ENCODE measurements at places on chromosomes 7 and 10.

GRCh38 chr7:75806560-75807307 lies 6.9 kb downstream of the CCL24 start:
- DNase-seq, result no peak

DNA sequence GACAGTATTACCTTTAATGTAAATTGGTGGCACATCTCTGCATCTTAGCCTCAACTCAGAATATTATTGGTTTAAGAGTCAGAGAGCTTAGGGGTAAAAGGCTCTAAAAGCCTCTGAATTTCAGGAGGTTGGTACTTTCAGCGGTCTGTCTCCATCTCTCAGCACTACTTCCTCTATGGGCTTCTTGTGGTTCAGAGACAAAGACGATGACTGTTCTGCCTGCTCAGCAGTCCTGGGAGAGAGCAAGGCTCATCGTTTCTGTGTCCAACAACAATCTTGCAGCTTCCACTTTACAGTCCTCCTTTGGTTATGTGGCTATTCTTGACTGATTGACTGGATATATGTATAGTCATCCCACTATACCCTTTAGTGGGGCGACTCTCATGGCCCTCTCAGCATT lies 394.7 kb downstream of the AUTS2 start:
- no peak for DNase-seq

DNA sequence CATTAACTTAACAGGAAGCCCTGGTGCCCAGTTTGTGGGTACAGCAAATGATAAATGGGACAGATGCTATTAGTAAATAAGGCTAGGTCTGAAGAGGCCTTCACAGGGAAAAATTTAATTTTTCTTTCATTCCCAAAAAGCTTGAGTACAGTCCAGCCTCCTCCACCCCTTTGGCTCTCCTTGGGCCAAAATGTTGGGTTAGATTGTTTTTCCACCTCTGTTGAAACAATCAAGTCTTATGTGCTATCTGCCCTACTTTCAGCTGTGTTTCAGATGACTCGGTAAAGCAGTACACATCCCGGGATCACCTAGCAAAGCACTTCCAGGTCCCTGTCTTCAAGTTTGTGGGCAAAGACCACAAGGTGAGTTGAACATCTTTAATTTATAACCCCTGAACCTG lies 24.3 kb downstream of the PLA2G12B start:
- no peak for DNase-seq

DNA sequence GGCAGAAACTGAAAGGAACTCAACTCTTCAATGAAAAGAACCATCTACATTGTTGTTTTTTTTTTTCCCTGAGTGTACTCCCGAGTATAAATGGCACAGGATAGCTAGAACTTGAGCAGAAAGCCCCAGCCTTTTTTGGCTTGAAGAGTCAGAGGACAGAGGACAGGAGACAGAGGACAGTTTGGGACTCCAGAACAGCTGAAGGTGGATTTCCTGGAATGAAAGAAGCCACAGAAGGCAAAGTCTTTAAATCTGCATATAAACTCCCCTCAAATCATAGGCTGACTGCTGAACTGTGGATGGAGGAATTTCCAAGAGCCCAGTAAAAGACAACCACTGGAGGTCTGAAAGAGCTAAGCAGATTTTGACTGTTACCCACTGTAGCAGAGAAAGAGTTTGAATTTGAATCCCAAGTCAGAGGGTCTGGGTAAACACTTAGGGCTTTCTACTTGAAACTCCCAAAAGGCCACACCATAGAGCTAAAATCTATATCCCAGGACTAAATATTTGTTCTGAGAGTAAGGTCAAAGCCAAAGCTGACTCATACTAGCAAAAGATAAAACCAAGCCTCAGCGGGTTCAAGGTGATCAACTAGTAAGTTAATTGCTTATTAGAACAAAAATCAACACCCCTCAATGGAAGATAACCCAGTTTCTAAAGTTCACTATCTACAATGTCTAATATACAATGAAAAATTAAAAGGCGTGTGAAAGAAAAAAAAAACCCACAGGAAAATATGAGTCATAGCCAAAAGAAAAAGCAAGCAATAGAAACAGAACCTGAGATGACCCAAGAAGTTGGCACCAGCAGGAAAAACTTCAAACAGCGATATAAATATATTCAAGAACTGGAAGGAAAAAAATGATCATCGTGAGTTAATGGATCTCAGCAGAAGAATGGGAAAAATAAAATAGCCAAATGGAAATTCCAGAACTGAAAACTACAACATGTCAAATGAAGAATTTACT lies 1.8 kb upstream of the OPN1SW start:
- no peak for DNase-seq

- no peak for DNase-seq
These were observed 77.5 kb upstream of the FAM171A1 start for GRCh38 chr10:15448598-15448997.

DNA sequence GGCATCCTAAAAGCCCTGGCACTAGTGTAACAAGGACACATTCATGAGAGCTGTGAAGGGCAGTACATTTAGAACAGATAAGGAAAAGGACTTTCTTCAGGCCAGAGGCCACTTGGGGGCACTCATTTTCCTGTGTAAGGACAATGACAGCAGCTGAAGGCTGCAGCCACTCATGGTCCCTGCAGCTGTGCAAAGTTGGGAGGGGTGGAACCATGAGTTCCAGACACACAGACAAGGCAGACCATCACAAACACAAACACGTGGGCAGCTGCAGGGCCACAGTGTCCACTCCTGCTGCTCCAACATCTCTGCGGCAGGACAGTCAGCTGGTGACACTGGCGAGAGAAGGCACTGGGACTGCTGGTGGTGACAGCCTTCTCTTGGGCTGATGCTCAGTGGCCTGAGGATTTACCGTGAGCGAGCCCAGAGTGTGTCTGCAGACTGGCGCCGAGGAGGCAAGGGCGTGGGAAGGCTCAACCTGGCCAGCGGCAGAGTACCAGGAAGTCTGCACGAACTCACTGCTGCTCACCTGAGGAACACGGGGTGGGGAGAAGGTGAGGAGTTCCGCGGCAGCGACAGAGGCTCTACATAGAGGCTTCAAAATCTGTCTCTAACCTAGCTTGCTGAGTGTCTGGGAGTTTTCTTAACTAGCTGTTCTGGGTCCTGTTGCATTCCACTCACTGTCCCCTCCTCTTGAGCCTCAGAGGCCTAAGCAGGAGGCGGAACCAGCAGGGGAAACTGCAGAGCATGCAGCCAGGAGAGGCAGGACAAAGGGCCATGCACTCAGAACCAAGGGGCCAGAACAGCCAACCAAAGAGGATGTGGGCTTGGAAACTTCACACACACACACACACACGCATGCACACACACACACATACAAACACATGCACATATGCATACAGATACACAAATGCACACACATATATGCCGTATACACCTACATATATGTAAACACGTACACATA lies 76.5 kb upstream of the DDC start:
- DNase-seq, result no peak

DNA sequence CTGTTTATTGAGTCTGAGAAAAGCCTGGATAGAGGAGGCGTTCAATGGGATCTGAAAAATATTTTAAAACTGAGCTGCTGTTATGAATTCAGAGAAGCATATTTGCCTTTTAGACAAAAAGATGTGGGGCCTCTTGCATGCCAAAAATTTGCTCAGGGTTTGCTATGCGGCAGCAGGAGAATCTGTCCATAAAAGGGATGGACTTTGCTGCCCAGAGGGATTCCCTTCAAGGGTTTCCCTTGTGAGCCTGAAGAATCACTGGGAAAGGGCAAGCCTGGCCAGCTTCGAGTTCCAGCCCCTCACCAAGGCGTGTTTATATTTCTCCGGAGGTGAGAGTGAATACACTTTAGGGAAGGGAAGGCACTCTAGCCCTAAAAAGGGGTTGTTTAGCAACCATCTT lies 55.5 kb upstream of the CALD1 start:
- DNase-seq, result no peak

DNA sequence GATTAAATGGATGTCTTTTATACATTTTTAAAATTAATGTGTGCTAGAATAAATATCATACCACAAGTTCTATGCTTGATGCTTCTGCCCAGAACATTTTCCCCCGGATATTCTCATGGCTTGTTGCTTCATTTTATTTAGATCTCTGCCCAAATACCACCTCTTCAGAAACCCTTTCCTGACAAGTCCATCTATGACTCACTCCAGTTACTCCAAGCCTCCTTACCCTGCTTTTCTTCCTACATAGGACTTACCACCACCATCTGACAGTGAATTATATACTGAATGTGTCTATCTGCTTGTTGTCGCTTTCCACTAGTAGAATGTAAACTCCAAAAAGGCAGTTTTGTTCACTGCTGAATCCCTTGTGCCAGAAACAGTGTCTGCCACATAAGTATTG lies 19.1 kb upstream of the ERVW-1 start:
- DNase-seq, result no peak

DNA sequence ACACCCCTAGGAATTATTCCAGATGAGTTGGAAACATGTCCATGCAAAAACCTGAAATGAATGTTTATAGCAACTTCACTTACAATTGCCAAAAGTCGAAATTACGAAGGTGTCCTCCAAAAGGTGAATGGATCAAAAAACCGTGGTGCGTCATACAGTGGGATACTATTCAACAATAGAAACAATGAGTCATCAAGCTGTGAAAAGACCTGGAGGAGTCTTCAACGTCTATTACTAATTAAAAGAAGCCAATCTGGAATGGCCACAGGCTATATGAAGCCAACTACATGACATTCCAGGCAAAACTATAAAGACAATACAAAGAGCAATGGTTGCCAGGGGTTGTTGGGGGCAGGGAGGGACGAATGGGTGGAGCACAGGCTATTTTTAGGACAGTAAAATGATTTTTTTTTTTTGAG lies 12.6 kb upstream of the PPP2R2D start:
- no peak for DNase-seq

DNA sequence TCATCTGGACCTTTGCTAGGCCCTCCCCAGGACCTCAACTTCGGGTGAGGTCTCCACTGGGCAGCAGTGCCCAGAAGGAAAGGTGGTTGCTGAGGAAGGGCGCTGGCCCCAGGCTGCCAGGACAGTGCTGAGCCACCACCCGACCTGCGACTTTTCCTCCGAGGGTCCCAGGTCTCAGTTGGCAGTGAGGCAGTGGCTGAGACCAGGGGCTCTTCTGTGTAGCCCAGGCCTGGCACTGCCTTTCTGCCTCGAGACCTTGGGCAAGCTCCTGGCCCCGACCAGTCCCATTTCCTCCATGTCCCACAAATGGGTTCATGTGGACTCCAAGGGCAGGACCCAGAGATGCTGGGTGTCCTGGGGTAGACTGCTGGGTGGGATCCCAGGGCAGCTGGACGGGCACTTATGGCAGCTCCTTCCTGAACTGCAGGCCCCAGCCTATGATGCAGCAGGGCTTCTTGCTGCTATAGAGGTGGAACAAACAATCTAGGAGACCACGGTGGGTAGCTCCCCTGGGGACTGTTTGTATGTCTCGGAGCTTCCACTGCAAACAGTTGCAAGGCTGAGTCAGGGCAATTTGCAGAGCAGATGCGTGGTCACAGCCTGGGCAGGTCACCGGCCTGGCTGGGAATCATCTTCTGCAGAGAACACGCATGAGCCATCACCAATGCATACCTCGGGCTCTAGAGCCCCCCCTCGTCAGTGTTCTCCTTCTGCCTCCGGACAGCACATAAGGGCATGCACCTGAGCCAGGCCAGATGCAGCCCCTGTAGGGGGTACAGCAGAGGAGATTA lies 17.9 kb upstream of the LRRC18 start:
- DNase-seq, result no peak
